ENCODE measurements at places on chromosomes 4 and X. TPM values are rescaled to one million over a fixed set of nuclear protein-coding genes. Genes with fewer than 3 reads are reported as not detected.

SH3RF1 gene
- 0.54 TPM for total RNA-seq

CENPVL2 gene
- 0.14 TPM for total RNA-seq

MSANTD1 gene
- total RNA-seq = 0.24 TPM

PASD1 gene
- not detected for total RNA-seq

RNF212 gene
- 3.8 TPM for total RNA-seq

NUP62CL gene
- 3.6 TPM for total RNA-seq

FBXL5 gene
- 31.0 TPM for total RNA-seq

CCKAR gene
- not detected for total RNA-seq

NAT8L gene
- 0.60 TPM for total RNA-seq

GPM6B gene
- total RNA-seq = not detected

ENPEP gene
- total RNA-seq = not detected

FATE1 gene
- not detected for total RNA-seq

TLL1 gene
- not detected for total RNA-seq

ADGRL3 gene
- total RNA-seq = not detected

TCEAL6 gene
- total RNA-seq = not detected

PDE5A gene
- not detected for total RNA-seq

FRMD7 gene
- total RNA-seq = not detected

FRYL gene
- total RNA-seq = 54.0 TPM

LONRF3 gene
- total RNA-seq = 4.6 TPM

MMRN1 gene
- not detected for total RNA-seq

NRK gene
- total RNA-seq = not detected

DDX53 gene
- not detected for total RNA-seq

AMTN gene
- not detected for total RNA-seq

TLR1 gene
- 2.4 TPM for total RNA-seq

ZFP92 gene
- total RNA-seq = 1.5 TPM

HPGDS gene
- total RNA-seq = not detected

RBM46 gene
- total RNA-seq = not detected

SMIM10 gene
- 3.2 TPM for total RNA-seq

CT45A1 gene
- total RNA-seq = not detected

PPP2R2C gene
- not detected for total RNA-seq

RNF150 gene
- total RNA-seq = 0.08 TPM
